ENCODE measurements at places on chromosomes 1 and 21.

- no peak for DNase-seq
Observed at GRCh38 chr1:183251101-183251958, 65.3 kb downstream of the LAMC2 start.

DNA sequence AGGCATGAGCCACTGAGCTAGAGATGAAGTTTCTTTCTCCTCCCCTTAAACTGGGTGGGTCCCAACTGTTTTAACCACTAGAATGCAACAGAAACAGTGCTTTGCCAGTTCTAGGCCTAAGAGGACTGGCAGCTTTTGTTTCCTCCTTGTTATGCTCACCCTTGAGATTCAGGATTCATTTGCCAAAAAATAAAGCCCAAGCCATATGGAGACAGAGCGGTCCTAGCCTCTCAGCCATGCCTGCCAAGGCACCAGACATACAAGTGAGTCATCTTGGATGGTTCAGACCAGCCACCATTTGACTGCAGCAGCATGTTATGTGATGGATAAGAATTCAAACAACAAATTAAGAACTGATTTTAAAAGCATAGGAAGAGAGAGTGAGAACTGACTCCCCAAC lies 38.1 kb upstream of the STUM start:
- no peak for DNase-seq

DNA sequence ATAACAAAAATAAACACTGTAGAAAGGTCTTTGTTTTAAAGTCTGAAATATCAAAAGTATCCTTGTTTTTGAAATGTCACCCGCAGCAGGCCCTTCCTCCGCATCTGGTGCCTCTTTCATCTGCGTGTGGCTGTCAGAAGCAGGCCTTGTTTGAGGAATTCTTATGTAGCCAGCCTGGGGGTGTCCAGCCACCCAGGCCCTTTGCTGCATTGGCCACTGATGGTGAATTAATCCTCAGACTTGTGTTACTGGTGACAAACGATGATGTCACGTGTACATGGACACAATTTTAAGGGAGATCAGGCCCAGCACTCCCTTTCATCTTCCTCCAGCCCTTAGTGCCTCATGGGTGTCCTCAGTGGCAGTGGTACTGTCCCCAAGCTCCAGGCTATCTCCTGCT lies 208.0 kb upstream of the GALNT2 start:
- no peak for DNase-seq

GRCh38 chr1:17665950-17666720 lies 89.0 kb upstream of the ACTL8 start:
- no peak for DNase-seq

DNA sequence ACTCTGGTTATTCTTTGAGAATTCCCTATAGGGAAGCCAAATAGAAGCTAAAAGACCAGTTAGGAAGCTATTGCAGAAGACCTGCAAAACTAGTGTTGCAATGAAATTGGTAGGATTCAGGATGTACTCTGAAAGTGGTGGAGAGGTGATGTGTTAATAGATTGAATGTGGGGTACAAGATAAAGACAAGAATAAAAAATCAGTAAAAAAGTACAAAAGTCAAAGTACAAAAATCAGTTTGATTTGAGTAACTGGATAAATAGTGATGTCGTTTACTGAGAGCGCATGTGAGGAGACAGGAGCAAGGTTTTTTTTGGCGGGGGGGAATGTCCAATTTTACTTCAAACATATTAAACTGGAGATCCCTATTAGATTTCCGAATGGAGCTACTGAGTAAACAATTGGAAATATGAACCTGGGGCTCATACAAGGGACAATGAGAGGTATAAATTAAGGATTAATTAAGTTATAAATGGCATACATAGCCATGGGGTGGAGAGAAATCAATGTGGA lies 2.5 kb upstream of the DCAF8 start:
- no peak for DNase-seq

- DNase-seq = peak; percentile 46
Observed at GRCh38 chr1:179079113-179079761, 2.6 kb upstream of the TOR3A start.

Data from fibroblast of skin of left biceps (primary cell).